ENCODE measurements at places on chromosomes 3 and 15. TPM values are rescaled to one million over a fixed set of nuclear protein-coding genes. Genes with fewer than 3 reads are reported as not detected.

The POLQ gene
- total RNA-seq = 12.3 TPM

DNA sequence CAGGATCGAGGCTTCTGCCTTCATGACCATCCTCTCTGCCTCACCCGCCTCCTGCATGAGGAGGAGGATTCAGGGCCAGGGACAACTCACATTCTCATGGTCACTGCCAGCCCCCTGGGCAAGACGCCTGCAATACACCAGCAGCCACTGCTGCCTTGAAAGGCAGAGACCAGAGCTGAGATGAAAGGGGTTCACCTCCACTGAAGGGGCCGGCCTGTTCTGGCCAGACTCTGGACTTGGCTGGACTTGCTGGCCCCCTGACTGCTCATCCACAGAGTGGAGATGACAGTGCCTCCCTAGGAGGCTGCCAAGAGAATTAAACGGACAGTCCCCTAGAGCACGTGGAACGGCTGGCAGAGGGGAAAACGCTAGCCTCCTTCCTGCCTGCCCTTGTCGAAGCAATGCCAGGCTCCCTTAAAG is 35.2 kb downstream of the MGLL start:
- no peak for DNase-seq

DNA sequence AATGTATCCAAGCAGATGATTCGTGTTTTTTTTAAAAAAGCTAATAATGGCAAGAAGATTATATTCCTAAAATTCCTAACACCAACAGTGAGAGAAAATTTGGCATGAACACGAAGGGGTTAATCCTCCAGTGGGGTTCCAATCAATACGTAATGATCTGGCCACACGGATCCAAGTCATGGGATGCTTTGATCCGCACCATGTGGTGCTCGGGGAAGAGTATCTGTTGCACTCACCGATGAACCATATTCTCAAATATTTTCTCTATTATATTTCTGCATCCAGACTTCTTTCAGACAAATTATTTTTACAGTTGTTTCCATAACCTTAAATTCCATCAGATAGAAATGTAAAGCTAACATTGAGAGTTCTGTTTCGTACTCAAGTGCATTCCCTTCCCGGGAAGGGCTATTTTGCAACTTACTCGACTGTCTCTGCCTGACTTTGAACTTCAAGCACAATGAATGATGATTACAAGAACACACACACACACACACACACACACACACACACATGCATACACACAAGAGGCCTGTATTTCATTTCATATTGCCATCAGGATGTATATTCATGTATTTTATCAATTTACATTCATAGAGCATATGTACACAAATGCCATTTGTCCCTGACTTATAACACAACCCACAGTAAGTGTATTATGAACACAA is 567.2 kb downstream of the FOXP1 start:
- DNase-seq = no peak

- no peak for DNase-seq
Measured at GRCh38 chr3:19346759-19347158, 198.4 kb downstream of the KCNH8 start.

The RNF13 gene
- 39.9 TPM for total RNA-seq

The ZMAT3 gene
- 12.1 TPM for total RNA-seq

DNA sequence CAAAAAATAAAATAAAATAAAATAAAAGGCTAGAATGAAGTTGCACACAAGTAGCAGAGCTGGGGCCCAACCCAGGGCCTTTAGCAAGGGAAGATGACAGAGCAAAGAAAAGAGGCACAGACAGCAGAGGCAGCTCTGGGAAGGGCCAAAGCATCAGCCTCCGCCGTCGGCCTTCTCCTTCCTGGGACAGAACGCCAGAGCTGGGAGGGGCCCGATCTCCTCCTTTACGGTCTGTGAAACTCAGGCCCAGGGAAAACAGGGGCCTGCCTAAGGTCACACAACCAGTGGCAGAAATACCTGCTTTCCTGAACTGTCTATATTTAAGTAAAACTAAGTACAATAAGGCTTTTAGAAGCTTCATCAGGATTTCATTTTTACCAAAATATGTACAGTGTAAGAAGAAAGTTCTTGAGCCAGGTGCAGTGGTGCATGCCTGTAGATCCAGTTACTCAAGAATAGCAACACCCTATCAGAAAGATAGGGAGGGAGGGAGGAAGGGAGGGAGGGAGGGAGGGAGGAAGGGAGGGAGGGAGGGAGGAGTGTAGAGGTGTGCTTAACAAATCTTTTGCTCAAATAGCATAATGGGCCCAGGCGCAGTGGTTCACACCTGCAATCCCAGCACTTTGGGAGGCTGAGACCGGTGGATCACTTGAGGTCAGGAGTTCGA is 43.0 kb upstream of the MUC4 start:
- no peak for DNase-seq

DNA sequence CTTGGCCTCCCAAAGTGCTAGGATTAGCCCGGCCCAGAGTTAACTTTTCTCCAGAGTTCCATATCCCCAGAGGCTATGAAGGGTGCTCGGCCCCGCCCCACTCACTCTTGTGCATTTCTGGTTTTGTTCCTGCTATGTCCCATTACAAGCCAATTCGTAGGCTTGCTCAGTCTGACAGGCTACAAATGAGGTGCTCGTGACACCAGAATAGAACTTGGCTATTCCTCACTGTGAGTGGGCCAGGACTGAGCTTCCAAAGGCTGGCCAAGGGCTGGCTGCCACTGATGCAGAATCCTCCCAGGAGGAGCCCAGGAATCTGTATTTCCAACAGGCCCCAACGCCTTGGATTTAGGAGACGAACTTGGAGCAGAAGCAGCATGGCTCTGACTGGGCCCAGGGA is 282.7 kb upstream of the C2CD4B start:
- DNase-seq = no peak

The FBXL22 gene
- total RNA-seq = 0.49 TPM

DNA sequence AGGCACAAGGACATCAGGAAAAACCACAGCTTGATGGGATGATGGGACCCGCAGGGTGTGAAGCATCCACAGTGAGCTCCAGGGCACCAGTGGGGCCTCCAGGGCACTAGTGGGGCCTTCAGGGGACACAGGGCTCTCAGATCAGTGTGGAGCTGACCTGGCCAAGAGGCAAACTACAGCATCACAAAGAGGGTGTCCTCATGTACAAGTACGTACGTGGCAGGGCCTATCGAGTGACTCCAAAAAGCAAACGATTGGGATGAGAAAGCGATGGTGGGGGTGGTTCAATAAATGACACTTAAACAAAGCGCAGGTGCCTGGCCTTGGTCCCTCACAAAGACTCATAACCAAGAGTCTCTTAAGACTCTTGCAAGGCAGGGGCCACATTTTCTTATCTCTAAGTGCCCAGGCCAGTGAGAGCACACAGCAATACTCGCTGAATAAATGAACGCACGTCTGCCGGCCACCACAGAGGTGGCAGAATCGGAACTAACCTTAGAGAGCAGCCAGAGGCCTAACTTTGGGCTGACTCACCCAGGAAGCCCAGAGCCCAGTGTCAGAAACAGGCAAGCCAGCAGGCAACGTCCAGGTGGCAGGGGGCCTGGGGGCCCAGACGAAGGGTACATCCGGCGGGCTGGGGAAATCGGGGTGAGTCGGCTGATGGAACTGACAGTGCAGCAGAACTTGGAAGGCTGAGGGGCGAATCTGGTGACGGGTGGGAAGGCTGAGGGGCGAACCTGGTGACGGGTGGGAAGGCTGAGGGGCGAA is 8.7 kb downstream of the PCSK6 start:
- DNase-seq = no peak

The ZNF860 gene
- total RNA-seq = 2.9 TPM

The STAB1 gene
- total RNA-seq = 0.44 TPM

The ARHGAP11A gene
- total RNA-seq = 102 TPM

DNA sequence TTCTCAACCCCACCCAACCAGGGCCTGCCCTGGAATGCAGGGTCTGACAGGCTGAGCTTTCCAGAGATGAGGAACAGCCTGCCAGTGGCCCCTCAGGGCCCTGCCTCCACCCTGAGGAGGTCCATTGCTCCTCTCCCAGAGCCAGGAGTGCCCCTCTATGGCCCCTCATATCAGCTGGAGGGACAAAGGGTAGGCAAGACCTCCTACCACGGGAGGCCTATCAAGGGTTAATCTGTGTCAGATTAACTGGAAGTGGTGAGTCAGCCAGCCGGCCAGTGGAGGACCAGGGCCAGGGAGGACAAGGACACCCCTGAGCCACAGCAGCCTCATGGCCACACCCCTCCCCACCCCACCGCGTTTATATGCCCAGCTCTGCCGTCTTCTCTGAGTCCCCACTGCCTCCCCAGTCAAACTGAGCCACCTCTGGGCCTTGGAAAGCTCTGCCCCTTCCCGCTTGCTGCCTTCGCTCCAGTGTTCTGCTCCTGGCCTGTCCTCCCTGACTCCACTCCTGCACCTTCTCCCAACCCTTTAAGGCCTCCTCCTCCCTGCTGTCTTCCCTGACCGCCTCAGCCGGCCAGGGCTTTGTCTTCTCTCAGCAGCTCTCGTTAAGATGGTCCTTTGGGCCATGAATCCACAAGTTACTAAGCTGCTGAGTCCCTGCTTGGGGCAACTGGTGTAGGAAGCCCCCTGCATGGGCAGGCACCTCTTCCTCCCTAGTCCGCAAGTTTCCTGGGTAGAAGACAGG is 6.5 kb downstream of the CCDC33 start:
- peak; percentile 10 for DNase-seq

GRCh38 chr3:100254168-100254777 is 6.5 kb upstream of the TBC1D23 start:
- DNase-seq = peak; percentile 73

DNA sequence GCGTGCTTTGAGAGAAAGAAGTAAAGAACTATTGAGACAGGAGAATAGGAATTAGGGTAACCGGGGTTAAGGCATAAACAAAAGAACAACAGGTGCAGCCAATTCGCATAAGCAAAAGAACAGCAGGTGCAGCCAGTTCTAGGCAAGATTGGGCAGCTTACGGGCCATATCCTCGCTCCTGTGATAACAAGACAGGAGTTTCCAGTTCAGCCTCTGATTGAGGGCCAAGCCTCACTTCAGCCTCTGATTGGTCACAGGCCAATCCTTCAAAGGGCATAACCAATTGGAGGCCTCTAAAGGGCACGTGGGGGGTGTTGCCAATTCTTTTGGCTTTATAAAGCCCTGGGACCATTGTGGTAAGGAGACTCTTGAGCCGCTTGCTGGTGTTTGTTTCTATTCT is 143.5 kb downstream of the GADL1 start:
- DNase-seq = no peak

GRCh38 chr15:57432141-57432741 is 55.9 kb downstream of the CGNL1 start:
- no peak for DNase-seq

GRCh38 chr3:14379843-14380242 is 22.6 kb upstream of the SLC6A6 start:
- no peak for DNase-seq

The KIF23 gene
- 83.7 TPM for total RNA-seq

- no peak for DNase-seq
Measured at GRCh38 chr15:57665939-57666338, 40.6 kb upstream of the POLR2M start.

DNA sequence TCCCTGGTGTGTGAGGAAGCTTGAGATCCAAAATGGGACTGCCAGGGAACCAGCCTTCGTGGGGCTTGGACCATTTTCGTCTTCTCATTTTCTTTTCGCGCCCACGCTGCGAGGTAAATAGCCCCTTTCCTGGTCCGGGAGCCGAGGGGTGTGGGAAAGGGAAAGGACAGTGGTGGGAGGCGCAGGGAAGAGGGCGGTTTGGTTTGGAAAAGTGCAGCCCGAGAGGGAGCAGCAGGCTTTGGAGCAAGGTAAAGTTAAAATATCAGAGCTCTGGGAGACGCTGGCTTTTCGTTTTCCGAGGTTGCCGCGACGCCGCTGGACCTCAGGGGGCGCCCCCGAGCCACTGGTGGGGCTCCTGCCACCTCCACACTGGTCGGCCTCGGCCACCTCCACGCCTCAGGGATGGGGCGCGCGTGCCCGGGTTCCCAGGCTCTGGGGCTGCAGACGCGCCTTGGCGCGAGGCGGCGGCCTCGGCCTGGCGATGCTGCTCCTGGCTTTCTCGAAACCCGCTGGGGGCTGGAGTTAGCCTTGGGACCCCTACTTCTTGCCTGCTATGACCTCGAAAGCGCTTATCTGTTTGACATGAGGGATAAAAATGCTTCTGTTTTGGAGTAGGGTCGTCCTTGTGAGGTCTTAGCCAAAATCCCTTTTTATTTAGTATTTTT is 3.2 kb downstream of the PTPRG start:
- DNase-seq = no peak

The PLS1 gene
- total RNA-seq = 38.8 TPM

The CHCHD6 gene
- total RNA-seq = 36.3 TPM

The CAPN3 gene
- 1.8 TPM for total RNA-seq

The TMEM207 gene
- not detected for total RNA-seq

DNA sequence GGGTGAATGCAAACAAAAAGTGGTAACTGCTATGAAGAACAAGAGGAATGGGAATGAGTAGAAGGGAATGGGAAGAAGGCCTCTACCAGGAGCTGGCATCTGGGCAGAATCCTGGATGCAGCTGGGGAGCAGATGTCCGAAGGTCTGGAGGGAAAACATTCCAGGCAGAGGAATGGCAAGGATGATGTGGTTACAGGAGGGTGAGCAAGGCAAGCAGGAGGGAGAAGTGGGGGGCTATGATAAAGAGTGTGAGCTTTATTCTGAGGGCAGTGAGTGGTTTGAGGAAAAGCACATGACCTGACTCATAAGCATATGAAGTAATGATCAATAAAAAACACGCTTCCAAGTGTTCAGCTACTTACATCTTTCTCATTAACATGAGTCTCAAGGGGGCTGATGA is 17.1 kb downstream of the SKIC8 start:
- no peak for DNase-seq

GRCh38 chr15:93771196-93772030 is 459.9 kb upstream of the MCTP2 start:
- DNase-seq = no peak

The GNAT1 gene
- not detected for total RNA-seq

The TM6SF1 gene
- not detected for total RNA-seq

The SUSD5 gene
- not detected for total RNA-seq

The OSBPL10 gene
- total RNA-seq = 25.8 TPM

- no peak for DNase-seq
Measured at GRCh38 chr3:185094697-185095096, 58.2 kb downstream of the C3orf70 start.

DNA sequence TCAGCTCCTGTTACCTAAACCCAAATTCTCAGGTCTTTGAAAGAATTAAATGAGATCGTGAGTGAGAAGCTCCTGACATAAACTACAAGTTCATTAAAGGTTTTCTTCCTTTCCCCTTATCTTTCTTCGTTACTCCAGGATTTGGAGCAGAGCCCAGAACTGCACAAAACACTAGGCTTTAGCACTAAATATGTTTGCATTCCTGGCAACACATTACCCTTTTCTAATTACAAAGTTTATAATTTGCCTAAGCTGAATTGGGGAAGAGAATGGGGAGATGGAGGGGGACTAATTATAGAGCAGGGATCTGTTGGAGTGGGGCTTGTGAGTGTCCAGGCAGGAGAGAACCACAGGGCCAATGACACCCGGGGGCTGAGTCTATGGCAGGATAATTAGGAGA is 109.7 kb downstream of the SV2B start:
- DNase-seq = no peak

The ZIC1 gene
- total RNA-seq = not detected

The CHRD gene
- 8.0 TPM for total RNA-seq

DNA sequence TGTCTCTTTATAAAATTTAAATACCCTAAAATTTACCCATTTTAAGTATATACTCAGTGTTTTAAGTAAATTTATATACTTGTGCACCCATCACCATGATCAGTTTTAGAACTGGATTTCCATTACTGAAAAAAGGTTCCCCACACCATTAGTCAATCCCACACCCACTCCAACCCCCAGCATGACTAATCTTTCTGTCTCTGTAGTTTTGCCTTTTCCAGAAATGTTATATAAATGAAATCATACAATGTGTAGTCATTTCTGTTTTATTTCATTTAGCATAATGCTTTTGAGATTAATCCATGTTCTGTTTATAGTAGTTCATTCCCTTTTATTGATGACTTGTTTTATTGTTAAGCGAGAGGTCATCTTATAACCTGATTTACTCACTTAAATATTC is 66.1 kb upstream of the LIMD1 start:
- DNase-seq = no peak

Measured in HCT116 (cell line).